NCI-H1930 (cell line): ENCODE measurements at places on chromosomes 12 and 14.

GRCh38 chr12:47206450-47207339 lies 126.9 kb upstream of the AMIGO2 start:
- DNase-seq = no peak

DNA sequence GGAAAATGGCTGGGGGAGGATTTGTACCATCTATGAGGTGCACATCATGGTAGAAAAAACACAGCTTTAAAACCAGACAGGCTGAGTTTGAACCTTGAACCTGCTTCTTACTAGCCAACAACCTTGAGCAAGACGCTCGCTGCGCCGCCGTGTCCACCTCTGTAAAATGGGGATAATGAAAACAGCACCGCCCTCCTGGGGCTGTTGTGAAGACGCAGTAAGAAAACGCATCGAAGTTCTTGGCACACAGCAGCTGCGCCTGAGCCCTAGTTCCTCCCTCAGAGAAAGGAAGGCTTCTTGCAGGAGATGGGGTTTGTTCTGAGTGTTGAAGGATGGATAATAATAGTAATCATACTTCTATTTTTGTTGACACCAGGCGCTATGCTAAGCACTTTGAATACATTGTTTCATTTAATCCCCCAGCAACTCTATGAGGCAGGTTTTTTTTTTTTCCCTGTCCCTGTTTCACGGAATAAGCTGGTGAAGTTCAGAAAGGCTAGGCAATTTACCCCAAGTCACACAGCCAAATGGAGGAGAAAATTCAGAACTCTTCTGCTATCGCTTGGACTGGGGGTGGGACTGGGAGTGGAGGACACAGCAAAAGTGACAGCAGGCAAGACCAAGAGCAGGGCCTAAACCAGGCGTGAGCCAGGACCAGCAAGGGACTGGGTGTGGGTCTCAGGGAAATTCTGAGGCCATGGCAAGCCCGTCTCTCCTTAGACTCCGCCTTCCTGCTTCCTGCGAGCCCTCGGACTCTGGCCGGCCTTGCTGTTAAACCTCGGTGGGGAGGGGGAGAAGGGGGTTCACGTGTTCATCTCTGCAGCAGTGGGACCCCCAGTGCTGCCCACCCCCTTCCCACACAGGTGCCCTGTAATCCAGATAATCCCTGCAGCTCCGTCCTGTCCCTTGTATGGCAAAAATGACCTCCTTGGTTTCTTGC lies 97.5 kb downstream of the LRRC74A start:
- DNase-seq = no peak

DNA sequence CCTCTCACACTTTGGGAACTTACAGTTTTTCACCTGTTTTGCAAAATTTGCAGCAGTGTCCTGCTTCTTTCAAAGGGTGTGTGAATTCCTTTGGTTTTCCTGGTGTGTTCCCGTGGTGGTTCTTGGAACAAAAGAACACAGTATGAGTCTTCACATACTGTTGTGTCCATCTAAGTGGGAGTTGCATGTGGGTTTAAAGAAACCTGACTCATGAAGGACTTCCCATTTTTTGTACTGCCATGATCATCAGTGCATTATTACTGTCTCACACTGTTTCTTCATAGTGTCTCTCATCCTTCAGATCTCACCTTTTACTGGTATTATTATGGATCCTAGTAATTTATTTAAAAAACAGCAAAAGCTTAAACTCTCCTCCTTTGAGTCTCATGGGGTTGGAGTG lies 3.8 kb upstream of the GZMH start:
- no peak for DNase-seq

GRCh38 chr14:36383767-36384431 lies 63.5 kb upstream of the MBIP start:
- DNase-seq = no peak

GRCh38 chr14:48546996-48547395 lies 871.6 kb upstream of the MDGA2 start:
- DNase-seq = no peak

GRCh38 chr14:44438221-44438620 lies 68.9 kb downstream of the FSCB start:
- DNase-seq = no peak

DNA sequence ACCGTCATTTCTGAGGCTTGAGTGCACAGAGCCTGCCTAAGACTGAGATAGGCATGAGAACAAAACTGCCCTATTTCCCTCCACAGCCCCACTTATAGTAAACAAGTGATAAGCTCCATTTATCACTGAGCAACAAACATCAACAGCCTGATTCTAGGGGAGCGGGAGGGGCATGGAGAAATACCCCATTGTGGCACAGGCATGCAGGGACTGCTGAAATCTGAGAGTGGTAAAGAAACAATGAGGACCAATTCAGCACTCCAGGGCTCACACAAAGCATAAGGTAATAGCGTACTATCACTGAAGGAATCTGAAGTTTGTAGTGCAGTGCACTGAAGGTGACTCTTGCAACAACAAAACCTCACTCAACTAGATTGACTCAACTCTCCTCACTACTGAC lies 186.7 kb downstream of the ANO2 start:
- no peak for DNase-seq

DNA sequence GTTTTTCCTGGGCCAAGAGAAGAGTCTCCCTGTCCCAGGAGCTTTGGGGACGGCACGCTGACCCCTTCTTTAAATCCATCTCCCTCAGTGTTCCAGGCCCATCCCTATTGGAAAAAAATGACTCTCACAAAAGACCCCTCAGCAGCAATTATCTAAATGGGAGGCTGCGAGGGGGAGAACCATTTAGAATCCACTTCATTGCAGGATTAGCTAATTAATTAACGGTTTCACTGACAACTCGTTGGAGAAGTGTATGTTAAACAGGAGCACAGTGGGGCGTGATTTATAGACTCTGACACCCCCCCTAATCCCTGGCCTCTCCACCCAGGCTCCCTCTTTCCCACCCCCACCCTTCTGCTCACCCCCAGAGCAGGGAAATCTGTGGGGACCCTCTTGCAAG lies 162.8 kb upstream of the LHX5 start:
- DNase-seq = no peak

GRCh38 chr14:53524391-53524790 lies 371.3 kb upstream of the DDHD1 start:
- DNase-seq = no peak

DNA sequence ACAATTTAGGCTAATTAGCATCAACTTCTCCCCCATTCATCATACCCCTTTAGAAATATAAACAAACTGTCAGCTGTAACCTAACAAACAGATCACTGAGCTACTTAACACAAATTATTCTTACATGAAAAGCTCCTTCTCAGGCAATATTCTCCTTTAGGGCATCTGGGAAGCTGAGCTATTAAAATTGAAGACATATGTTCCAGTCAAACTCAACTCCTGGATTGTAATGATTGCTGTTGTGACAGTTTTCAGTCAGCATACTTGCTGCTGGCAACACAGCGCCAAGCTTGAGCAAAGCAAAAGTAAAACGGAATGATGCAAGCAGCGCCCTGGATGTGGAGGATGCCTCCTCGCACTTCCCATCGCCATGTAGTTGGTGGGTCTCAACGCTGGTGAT lies 82.4 kb downstream of the SLC25A21 start:
- DNase-seq = no peak

DNA sequence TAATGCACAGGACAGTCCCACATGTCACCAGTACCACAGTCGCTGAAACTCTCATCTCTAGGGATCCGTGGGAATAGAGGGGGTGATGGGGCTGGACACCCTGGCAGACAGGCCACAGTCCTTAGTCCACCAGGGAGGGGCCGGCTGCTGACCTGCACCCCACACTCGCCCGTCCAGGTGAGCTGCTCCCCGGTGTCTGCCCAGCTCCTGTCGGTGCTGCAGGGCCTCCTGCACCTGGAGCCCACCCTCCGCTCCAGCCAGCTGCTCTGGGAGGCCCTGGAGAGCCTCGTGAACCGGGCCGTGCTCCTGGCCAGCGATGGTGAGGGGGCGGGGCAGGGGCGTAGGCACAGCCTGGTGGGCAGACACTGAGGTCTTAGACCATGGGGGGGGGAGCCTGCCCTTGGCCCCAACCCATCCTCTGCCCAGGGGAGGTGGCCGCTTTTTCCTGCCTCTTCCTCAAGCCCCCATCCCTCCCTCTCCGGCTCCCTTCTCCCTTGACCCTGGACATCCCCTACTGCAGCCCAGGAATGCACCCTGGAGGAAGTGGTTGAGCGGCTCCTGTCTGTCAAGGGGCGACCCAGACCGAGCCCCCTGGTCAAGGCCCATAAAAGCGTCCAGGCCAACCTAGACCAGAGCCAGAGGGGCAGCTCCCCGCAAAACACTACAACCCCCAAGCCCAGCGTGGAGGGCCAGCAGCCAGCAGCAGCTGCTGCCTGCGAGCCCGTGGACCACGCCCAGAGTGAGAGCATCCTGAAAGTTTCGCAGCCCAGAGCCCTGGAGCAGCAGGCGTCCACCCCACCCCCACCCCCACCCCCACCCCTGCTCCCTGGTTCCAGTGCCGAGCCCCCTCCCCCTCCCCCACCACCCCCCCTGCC lies 17.1 kb upstream of the ADSS1 start:
- DNase-seq = no peak

- DNase-seq = no peak
Observed at GRCh38 chr12:117919479-117919878, 49.3 kb downstream of the KSR2 start.

- DNase-seq = no peak
Observed at GRCh38 chr14:64767215-64767964, 63.2 kb downstream of the PLEKHG3 start.

DNA sequence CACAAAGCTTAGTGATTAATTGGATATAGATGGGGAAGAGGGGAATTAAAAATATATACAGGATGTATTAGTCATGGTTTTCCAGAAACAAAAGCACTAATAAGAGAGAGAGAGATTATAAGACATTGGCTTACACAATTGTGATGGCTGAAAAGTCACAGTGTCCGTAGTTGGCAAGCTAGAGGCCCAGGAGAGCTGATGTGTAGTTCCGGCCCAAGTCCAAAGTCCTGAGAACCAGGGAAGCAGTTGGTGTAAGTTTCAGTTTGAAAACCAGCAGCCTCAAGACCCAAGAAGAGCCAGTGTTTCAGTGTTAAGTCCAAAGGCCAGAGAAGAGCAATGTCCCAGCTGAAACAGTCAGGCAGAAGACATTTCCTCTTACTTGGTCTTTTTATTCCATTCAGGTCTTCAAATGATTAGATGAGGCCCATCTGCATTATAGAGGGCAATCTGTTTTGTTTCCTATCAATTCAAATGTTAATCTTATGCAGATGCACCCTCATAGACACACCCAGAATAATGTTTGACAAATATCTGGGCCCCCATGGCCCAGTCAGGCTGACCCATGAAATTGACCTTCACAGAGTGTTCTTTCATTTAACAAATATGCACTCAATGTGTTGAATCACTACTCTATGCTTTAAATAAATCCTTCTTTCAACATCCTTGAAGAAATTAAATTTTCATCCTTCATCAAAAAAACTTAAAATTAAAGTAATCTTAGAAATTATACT lies 67.2 kb upstream of the DIO2 start:
- no peak for DNase-seq

DNA sequence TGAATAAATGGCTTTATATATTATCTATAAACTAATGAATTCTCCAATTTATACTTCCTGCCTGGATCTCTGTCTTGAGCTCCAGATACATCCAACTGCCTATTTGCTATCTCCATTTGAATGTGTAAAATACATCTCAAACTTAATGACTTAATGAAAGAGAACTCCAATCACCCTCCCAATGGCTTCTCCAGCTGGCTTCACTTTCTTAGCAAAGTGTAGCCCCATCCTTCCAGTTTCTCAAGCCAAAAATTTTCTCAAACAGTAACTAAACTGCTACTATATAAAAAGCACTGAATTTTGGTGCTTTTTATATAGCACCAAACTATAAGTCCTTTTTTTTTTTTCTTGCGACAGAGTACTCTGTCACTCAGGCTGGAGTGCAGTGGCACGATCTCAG lies 2.6 kb downstream of the CRY1 start:
- DNase-seq = no peak

- DNase-seq = no peak
Observed at GRCh38 chr14:65813760-65814384, 401.3 kb downstream of the FUT8 start.

- DNase-seq = no peak
Observed at GRCh38 chr14:103840014-103840413, 7.4 kb downstream of the PPP1R13B start.

GRCh38 chr12:54398995-54399793 lies 14.7 kb upstream of the ZNF385A start:
- DNase-seq = peak; percentile 64

- DNase-seq = no peak
Observed at GRCh38 chr14:52258783-52259182, 8.7 kb upstream of the PTGDR start.

GRCh38 chr14:45819107-45819506 lies 566.1 kb upstream of the MIS18BP1 start:
- DNase-seq = no peak

- DNase-seq = no peak
Observed at GRCh38 chr12:15547063-15547462, 224.8 kb downstream of the PTPRO start.

DNA sequence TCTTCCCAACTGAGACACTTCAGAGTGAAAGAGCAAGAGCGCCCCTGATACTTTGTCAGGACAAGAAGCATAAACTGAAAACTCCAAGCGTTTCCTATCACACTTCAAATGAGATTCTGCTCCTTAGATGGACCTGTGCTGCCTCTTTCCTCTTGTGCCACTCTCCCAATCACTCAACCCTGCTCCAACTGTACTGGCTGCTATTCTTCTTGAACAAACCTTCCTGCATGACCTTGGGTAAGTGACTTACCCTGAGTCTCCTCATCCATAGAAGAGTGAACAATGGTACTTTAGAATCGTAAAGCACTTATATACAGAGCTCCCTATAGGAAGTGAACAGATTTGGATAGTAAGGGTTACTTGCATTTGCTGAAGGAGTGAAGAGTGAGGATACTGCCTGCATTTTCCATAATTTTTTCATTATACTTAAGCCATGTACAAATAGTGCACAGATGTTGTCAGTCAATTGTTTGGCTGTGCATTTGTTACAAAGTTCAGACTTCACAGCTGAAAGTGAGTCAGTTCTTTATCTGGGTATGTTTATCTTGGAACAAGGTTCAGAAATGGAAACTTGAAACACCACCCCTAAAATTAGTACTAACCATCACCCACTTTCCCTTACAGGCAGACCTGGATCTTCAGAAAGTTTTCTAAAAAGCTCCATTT lies 10.8 kb downstream of the MTERF2 start:
- DNase-seq = no peak

DNA sequence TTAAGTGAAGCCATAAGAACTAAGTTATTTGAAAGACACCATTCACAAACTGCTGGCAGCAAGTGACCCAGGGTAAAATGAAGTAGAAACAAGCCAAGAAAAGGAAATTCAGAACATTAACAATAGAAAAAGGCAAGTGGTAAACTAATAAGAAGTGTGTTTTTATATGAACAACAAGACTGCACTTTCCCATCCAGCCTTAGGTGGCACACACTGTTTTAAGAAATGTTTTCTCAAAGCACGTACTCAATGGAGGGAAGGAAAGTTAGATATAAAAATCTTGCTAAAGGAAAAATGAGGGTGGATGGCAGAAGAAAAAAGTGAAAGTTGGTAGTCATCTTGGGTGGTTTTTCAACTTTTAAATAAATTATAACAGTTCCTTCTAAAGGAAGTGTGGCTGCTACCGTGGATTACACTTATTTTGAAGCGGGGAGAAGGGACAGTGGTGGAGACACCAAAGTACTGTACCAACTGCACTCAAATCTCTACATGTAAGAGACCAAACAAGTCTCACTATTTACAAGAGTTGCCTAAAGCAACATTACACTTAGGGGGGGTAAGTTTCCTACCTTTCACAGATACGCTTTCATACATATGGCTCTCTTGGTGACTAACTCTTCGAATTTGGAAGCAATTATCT lies 58.8 kb downstream of the SEL1L start:
- no peak for DNase-seq
